ENCODE measurements at places on chromosomes 4 and X.

DNA sequence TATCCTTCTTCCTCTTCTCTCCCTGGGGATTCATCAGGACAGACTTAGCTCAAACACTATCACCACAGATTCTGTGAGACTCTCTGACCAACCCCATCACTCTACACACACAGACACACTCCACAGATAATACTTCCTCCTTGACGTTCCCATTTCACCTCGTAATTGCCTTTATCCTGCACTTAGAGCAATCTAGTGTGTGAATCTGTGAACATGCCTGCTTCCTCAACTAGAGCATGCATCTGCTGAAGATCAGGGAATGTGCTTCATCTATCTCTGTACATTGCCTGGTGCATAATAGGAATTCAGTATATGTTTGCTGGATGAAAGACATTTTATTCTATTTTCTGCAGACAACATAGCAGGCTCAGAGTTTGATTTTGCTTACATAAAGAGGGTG lies 25.1 kb upstream of the HS6ST2 start:
- no peak for DNase-seq

GRCh38 chr4:6390356-6390755 lies 82.1 kb downstream of the PPP2R2C start:
- DNase-seq, result no peak

DNA sequence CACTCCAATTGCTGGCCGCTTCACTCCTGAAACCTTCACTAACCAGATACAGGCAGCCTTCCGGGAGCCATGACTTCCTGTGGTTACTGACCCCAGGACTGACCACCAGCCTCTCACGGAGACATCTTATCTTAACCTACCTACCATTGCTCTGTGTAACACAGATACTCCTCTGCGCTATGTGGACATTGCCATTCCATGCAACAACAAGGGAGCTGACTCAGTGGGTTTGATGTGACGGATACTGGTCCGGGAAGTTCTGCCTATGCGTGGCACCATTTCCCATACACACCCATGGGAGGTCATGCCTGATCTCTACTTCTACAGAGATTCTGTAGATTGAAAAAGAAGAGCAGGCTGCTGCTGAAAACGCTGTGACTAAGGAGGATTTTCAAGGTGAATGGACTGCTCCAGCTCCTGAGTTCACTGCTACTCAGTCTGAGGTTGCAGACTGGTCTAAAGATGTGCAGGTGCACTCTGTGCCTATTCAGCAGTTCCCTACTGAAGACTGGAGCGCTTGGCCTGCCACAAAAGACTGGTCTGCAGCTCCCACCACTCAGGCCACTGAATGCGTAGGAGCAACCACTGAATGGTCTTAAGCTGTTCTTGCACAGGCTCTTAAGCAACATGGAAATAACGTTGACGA lies 35.8 kb upstream of the PRDM8 start:
- DNase-seq, result no peak

DNA sequence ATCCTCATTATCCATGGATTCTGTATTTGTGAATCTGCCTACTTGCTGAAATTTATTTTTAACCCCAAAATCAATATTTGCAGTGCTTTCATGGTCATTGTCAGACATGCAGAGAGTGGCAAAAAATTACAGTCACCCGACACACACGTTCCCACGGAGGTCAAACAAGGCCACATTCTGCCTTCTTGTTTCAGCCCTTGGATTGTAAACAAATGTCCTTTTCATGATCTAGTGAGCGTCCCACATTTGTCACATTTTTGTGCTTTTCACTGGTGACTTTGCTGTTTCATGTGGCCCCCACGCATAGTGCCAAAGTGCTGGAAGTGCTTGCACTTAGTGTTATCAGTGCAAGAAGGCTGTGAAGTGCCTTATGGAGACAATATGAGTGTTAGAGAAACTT lies 45.0 kb downstream of the SOD3 start:
- DNase-seq, result no peak

DNA sequence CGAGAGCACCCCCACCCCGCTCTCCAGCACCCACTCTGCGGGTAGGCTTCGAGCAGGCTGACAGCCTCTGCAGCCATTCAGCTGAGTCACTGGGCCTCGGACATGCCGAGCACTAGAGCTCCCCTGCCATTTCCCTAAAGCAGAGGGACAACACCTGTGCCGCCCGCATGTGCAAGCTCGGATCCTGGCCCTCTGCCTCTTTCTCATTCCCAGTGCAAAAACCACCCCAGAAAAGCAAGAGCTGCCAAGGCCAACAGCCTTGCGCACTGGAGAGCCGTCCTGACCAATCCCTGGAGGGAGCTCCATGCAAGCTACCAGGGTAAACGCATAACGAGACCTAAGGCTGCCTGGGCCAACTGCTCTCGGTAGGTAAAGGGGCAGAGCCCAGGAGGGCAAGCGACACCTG lies 5.3 kb downstream of the HCFC1 start:
- DNase-seq, result no peak

GRCh38 chr4:102825261-102826091 lies 1.9 kb downstream of the UBE2D3 start:
- no peak for DNase-seq

DNA sequence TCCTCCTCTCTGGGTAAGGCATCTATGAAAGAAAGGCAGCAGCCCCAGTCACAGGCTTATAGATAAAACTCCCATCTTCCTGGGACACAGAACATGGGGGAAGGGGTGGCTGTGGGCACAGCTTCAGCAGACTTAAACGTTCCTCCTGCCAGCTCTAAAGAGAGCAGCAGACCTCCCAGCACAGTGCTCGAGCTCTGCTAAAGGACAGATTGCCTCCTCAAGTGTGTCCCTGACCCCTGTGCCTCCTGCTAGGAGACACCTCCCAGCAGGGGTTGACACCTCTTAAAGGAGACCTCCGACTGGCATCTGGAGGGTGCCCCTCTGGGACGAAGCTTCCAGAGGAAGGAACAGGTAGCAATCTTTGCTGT lies 89.9 kb downstream of the EFHC2 start:
- no peak for DNase-seq

DNA sequence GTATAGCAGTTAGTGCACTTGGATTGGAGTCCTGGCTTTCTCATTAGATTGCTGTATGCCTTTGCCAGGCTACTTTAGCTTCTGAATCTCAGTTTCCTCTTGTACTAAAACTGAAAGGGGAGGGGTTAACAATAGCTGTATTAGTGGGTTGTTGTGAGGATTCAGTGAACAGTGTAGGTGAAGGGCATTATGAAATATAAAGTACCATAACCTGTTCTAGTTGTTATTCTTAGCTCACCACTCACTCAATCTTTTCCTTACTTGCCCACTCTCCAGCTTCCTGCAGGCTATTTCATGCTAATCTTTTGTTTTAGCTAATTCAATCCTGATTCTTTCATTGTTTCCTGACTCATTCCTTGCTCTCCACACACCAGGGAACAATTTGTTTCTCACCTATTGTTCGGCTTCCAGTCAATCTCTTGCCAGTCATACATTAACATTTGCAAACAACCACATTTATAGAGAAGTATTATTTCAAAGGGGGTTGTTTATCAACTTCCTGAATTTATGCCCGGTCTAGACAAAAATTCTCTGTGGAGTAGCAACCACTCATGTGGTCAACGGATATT lies 50.6 kb upstream of the EDA start:
- DNase-seq, result no peak

GRCh38 chrX:38754102-38754790 lies 47.0 kb upstream of the MID1IP1 start:
- no peak for DNase-seq

DNA sequence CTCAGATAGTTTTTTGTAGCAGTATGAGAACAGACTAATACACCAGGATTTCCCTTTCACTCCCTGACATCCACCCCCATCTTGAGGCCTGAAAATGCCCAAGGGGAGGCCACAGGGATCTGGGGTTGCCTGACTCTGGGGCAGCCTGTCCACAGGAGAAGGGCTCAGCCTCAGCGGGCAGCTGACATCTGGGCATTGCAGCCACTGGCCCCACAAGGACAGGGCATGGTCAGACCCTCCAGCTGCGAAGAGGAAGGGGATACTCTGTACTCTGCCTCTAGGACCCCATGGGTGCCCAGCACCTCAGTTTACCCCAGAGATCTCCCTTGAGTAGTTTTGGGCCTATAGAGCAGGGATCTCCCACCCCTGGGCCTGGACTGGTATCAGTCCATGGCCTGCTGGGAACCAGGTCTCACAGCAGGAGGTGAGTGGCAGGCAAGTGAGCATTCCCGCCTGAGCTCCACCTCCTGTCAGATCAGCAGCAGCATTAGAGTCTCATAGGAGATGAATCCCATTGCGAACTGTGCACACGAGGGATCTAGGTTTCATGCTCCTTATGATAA lies 138.9 kb downstream of the HMX1 start:
- no peak for DNase-seq

DNA sequence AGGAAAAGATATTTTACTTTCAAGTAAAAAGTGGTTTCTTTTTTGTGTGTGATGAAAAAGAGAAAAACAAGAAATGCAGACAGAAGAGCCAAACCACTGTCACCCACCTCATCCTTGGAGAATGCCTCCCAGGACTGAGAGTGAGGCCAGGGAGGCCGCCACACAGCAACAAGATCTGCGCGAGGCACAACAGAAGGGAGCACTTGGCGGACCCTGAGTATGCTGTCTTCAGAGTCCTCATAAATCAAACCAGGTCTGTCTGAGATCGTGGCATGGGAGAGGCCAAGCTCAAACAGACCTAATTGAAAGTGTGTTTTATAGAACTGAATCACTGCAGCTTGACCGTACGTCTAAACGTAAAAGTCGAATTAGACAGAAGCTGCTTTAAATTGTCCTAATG lies 134.3 kb upstream of the VCX2 start:
- DNase-seq, result no peak

DNA sequence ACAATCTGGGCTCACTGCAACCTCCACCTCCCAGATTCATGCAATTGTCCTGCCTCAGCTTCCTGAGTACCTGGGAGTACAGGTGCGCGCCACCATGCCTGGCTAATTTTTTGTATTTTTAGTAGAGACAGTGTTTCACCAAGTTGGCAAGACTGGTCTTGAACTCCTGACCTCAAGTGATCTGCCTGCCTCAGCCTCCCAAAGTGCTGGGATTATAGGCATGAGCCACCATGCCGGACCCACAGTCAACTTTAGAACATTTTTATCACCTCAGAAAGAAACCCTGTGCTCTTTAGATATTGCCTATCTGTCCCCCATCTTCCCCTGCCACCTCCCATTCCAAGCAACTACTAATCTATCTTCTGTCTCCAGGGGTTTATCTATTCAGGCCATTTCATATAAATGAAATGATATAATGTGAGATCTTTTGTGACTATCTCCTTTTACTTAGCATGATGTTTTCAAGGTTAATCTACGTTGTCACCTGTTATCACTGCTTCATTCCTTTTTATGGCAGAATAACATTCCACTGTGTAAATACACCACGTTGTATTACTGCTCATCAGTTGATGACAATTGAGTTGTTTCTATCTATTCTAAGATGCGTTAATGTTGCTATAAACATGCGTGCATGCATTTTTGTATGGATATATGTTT lies 44.3 kb upstream of the GALNT7 start:
- no peak for DNase-seq

DNA sequence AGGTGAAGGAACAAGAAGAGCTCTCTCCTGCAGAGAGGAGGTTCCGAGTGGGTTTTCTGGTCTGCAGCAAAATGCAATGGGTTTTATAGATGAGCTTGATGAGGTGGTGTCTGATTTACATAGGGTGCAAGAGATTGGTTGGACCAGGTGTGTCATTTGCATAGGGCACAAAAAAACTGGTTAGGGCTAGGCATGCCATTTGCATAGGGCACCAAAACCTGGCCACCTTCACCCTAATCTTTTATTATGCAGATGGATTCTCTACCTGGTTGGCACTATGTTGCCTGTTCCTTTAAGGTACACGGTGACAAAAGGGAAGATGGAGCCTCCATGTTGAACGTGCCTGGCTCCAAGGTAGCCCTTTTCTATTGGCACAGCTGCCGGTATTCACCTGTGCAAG lies 94.5 kb upstream of the PRKX start:
- DNase-seq, result no peak

DNA sequence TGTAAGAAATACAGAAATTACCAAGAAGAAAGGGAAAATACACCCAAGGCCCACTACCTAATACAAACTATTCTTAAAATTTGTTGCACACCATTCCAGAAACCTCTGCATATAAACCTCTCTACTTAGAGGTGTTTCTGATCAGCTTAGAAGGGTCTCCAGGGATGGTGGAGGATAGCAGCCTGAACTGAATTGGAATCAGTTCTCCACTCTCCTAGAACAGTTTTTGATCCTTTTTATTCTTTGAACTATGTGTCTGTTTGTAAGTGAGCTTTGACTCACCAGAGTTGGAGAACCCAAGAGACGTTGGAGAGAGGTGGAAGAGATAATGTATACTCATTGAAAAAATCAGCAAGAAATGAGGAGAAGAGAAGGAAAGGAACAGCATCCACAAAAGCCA lies 96.6 kb upstream of the OTUD4 start:
- DNase-seq, result no peak

DNA sequence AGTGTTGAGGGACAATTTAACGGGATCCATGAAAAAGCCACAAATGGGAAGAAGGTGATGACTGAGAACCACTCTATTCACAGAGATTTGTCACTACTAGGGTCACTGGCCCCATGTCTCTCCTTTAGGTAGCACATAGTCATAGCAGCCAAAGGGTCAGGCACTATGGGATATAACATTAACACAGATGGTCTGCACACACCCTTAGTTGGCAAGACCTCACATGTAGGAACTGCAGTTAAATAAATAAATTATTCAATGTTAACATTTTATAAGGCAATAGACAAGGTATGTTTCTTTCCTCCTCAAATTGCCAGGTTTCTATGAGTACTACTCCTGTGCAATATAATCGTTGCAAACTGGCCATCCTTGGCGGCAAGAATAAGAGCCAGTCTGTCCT lies 10.9 kb downstream of the RASGEF1B start:
- DNase-seq, result no peak

DNA sequence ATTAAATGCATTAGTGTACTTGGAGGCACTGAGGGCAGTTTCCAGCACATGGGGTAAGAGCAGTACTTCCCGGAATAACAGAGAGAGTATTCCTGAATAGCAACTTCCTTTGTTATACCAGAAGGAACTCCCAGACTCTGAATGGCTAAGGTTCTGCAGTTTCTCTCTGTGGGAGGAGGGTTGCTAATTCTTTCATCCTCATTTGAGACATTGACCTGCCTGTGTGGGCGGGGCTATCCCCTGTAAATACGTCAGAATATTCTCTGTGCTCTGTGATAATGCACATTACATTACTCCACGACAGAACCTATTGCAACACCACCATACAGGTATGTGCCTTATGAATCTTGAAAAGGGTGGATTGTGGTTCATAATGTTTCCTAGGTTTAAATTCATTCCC lies 52.7 kb downstream of the SPINK2 start:
- no peak for DNase-seq

- DNase-seq, result no peak
Measured at GRCh38 chr4:153579872-153580271, 104.2 kb upstream of the TLR2 start.

GRCh38 chrX:134932528-134933217 lies 58.1 kb upstream of the SMIM10 start:
- no peak for DNase-seq

Data from stimulated activated CD4-positive, alpha-beta T cell treated with anti-CD3 and anti-CD28 coated beads, Interleukin-1b, Interleukin-23, amount 100 ng/mL, for 1 hour (primary cell).